ENCODE measurements at places on chromosomes 5 and 9.

- H3K4me1 ChIP-seq = peaks cover 7% of the 10 kb centered on the region
- H3K27ac ChIP-seq = no peak overlapping the region
- no peaks in the 10 kb centered on the region for H3K27me3 ChIP-seq
- H3K4me3 ChIP-seq = no peak overlapping the region
- DNase-seq = no peak
These were observed 831 bp downstream of the KLHL3 start for GRCh38 chr5:137734962-137735554.

DNA sequence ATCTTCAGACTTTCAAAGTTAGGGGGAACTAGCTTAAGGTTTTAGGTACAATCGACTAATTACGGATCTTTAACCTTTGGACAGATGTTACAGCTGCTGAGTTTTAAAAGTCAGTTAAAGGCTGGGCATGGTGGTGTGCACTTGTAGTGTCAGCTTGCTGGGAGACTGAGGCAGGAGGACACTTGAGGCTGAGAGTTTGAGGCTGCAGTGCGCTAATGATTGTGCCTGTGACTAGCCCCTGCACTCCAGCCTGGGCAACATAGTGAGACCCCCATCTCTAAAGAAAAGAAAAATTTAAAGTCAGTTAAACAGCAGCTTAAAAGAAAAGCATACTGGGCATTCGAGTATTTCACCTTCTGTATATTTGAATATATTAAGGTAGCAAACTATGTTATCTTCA lies 51.4 kb downstream of the JMY start:
- H3K27ac ChIP-seq = no peak overlapping the region
- H3K4me1 ChIP-seq = peaks cover 12% of the 10 kb centered on the region
- DNase-seq = no peak
- H3K36me3 ChIP-seq = peaks cover 16% of the 10 kb centered on the region
- H3K4me3 ChIP-seq = no peak overlapping the region

GRCh38 chr9:137326445-137327065 lies 24.5 kb upstream of the NRARP start:
- no peaks in the 10 kb centered on the region for H3K4me1 ChIP-seq
- no peak overlapping the region for H3K27ac ChIP-seq
- DNase-seq = no peak
- no peaks in the 10 kb centered on the region for H3K36me3 ChIP-seq
- no peak overlapping the region for H3K4me3 ChIP-seq
- H3K27me3 ChIP-seq = peaks cover 4% of the 10 kb centered on the region

DNA sequence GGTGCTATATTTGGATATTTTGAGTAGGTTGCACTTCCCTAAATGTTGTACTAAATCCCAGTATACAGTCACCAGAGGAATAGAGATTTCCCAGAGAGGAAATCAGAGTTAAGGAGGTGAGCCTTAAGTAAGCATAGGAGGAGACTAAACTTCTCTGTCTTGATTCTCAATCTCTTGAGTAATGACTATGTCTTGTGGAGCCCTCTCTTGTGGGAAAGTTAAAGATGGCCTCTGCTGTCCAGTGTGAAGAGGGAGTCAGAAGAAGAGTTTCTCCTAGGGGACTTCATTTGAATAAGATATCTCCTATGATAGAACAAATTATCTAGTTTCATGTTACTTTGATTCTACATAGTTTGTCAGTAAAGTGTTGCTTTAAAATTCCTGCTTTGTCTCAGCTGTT lies 502.5 kb downstream of the PDE4D start:
- no peak overlapping the region for H3K4me3 ChIP-seq
- H3K36me3 ChIP-seq = no peaks in the 10 kb centered on the region
- peak overlapping the region; percentile 43 for H3K27ac ChIP-seq
- no peaks in the 10 kb centered on the region for H3K27me3 ChIP-seq
- H3K4me1 ChIP-seq = peaks cover 11% of the 10 kb centered on the region

GRCh38 chr5:155665361-155665760 lies 651.8 kb downstream of the KIF4B start:
- no peak for DNase-seq
- peaks cover 11% of the 10 kb centered on the region for H3K27me3 ChIP-seq
- H3K4me3 ChIP-seq = no peak overlapping the region
- no peaks in the 10 kb centered on the region for H3K36me3 ChIP-seq
- no peak overlapping the region for H3K27ac ChIP-seq

- H3K4me1 ChIP-seq = peaks cover 11% of the 10 kb centered on the region
- H3K27ac ChIP-seq = no peak overlapping the region
- no peak for DNase-seq
- H3K36me3 ChIP-seq = no peaks in the 10 kb centered on the region
- H3K4me3 ChIP-seq = no peak overlapping the region
These were observed 27.8 kb upstream of the SLC44A1 start for GRCh38 chr9:105216440-105217178.

DNA sequence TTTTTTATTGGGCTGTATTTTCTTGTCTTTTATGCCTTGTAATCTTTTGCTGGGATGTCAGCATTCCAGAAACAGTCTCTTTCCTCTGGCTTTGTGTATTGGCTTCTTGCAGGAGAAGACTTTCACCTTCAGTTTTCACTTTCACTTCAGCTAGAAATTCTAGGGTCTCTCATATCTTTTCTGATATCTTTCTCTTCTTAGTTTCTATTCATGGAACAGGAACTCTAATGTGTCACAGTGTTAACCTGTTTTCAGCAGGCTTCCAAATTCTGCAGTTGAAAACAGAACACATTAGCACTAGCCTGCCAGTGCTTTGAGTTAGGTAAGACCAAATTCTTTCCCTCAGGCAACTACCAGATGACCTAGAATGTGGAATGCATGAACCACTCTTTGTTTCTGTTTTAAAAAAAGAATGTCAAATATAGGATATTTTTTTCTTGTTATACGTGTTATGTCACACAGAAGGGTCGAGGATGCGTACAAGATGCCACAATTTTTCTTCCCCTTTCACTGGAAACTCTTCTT lies 164.7 kb downstream of the TUSC1 start:
- no peaks in the 10 kb centered on the region for H3K36me3 ChIP-seq
- no peak overlapping the region for H3K4me3 ChIP-seq
- DNase-seq = no peak
- H3K4me1 ChIP-seq = no peaks in the 10 kb centered on the region
- H3K27me3 ChIP-seq = no peaks in the 10 kb centered on the region

DNA sequence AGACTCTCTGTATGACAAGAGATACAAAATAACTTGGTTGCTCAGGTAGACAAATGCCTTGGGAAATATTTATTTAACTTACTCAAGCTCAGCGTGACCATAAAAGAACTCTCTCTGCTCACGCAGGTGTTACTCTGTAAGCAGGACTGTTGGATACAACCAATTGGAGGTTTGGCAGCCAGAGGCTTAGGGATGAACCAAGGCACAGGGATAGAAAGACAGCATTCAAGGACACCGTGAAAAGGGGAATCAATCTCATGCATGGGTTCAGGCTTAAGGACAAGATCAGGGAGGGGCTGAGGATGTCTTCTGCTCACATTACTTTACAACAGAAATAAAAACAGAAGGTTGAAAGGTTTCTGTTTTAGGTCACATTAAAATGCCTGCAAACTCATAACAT lies 389.0 kb upstream of the BRINP1 start:
- no peaks in the 10 kb centered on the region for H3K36me3 ChIP-seq
- H3K27ac ChIP-seq = no peak overlapping the region
- no peak for DNase-seq
- no peaks in the 10 kb centered on the region for H3K4me1 ChIP-seq
- H3K27me3 ChIP-seq = peaks cover 34% of the 10 kb centered on the region

DNA sequence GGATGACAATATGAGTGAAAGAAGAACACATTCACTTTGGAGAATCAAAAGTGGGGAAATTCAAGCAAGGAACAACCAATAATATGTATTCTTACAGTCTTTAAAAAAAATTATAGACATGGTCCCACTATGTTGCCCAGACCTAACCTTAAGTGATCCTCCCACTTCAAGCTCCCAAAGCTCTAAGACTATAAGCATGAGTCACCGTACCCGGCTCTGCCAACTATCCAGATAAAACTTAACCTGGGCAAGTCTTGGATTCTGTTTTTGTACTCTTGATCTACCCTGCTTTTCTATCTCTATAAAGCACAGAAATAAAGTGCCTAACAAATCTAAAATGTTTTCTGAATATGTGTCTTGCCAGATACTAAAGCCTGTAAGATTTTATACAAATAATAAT lies 30.9 kb downstream of the CEMIP2 start:
- H3K4me1 ChIP-seq = peaks cover 28% of the 10 kb centered on the region
- H3K4me3 ChIP-seq = no peak overlapping the region
- no peaks in the 10 kb centered on the region for H3K27me3 ChIP-seq
- DNase-seq = no peak
- peaks cover 51% of the 10 kb centered on the region for H3K36me3 ChIP-seq

DNA sequence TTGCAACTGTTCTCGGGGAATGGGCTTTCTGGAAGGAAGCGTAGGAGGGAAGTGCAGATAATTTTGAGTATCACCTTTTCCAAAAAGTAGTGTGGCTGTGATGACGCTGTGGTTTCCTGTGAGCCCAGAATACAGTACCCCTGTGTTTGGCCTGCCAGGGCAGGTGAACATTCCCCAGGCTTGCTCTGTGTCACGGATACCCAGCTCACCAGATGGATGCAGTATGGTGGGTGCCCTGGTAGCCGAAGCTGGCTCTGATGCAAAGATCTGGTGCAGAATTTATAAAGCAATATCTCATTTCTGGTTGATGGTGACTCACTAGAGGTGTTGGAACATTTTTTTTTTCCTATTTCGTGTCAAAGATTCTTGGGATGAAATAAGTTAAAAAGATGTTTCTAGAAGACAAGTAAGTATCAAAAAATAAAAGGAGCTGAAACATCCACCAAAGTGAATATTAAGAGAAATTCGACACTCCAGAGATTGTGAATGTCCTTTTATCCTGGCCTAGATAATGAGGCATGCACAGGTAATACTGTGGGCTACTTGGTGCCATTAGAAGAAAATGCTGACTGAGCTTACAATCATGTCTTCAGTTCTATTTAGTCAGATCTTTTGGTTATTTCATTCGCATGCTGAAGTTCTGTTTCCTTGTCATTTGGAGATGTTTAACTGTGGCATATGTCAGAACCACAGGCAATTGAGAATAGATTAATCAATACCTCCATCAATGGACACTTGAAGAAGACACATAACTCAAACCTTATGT lies 200.1 kb downstream of the GADD45G start:
- H3K27me3 ChIP-seq = peaks cover 27% of the 10 kb centered on the region
- no peak overlapping the region for H3K4me3 ChIP-seq
- peaks cover 34% of the 10 kb centered on the region for H3K4me1 ChIP-seq
- no peaks in the 10 kb centered on the region for H3K36me3 ChIP-seq
- no peak for DNase-seq
